Right lung (tissue), 10 donors: ENCODE measurements at places on chromosomes 13 and 19. TPM values are rescaled to one million over a fixed set of nuclear protein-coding genes. Genes with fewer than 3 reads are reported as not detected.

- DNase-seq, result no peak
Observed at GRCh38 chr19:3033595-3034405, 4.7 kb upstream of the TLE2 start.

GRCh38 chr13:22175241-22175640 lies 504.4 kb downstream of the FGF9 start:
- DNase-seq, result no peak

- DNase-seq, result no peak
Observed at GRCh38 chr13:26022538-26023292, 29.1 kb downstream of the SHISA2 start.

GRCh38 chr13:50200988-50201387 lies 185.7 kb downstream of the KCNRG start:
- DNase-seq, result no peak

The SLC10A2 gene
- polyA plus RNA-seq, result 14.1 TPM

The LRRC63 gene
- 0.39 TPM for polyA plus RNA-seq

- DNase-seq, result no peak
Observed at GRCh38 chr13:44429311-44429710, 55.7 kb downstream of the SERP2 start.
